ENCODE measurements at places on chromosomes 13 and 19.

GRCh38 chr13:112569821-112570220 is 18.1 kb downstream of the TUBGCP3 start:
- DNase-seq = no peak

- DNase-seq = no peak
Observed at GRCh38 chr19:5697022-5697889, 7.2 kb downstream of the RPL36 start.

DNA sequence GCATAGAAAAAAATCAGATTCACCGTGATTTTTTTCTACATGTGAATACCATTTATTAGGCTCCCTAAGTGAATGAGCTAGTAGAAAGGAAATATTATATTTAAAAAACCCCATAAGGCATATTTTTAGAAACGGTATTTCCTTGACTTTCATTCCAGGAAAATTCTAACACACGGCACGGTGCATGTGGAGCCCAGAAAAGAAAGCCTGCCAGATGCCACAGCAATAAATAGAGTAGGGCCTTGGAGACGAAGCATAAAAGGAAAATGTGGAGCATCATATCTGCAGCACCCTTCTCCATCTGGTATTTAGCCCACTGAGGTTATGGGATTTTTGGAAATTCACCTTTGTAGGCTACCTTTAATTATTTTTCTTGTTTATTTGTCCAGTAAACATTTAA is 314.4 kb downstream of the ENOX1 start:
- no peak for DNase-seq

DNA sequence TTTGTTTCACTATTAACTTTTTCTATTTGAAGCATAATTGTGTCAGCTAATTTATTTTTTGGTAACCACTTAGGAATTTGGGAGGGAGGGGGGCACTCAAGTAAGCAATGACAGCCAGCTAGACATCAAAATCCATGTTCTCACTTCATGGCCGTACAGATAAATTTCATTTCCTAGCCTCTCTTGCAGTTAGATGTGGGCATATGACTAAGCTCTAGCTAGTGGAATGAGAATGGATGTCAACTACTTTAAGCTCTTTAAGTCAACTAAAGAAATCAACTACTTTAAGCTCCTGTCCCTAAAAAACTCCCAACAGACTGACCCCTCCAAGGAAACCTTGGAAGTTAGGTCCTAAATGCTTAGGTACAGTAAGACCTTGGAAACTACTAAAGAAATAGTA is 92.0 kb downstream of the KCNRG start:
- DNase-seq = no peak

DNA sequence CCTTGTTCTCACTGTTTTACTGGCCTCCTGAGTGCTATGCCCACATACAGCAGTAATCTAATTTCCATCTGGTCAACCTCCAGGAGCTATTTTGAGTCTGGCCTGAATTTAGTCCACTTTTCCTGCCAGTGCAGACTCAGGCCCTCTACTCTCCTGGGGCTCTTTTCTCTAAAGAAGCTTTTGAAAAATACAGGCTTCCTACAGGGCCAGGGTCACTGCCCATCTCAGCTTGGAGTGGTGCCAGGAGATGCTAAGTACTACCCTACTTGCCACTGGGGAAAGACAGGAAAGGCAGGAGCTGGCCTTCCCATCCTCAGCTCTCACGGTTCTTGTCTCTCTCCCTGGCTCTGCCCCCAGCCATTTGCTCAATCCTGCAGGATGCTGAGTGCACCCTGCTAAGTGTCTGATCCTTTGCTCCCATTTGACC is 101.7 kb upstream of the SERP2 start:
- no peak for DNase-seq

- peak; percentile 50 for DNase-seq
Observed at GRCh38 chr19:32318884-32319520, 26.4 kb upstream of the ZNF507 start.

DNA sequence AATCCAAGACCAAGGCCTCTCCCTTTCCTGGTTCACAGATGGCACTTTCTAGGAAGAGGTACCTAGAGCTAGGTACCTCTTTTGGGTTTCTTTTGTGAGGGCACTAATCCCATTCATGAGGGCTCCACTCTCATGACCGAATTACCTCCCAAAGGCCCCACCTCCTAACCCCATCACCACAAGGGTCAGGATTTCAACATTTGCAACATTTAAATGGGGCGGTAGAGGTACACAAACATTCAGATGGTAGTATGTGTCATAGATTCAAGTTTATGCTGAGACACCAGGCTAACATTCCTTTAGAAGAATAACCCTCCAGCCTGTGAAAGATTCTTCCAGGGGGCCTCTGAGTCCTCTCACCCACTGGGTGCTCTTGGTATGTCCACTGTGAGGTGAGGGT is 116.3 kb downstream of the FOXO1 start:
- no peak for DNase-seq

GRCh38 chr13:19957320-19958154 is 990 bp upstream of the ZMYM2 start:
- peak; percentile 83 for DNase-seq

- DNase-seq = no peak
Observed at GRCh38 chr19:50550594-50550966, 17.7 kb downstream of the LRRC4B start.

GRCh38 chr13:50573066-50573465 is 270.4 kb downstream of the DLEU7 start:
- no peak for DNase-seq

DNA sequence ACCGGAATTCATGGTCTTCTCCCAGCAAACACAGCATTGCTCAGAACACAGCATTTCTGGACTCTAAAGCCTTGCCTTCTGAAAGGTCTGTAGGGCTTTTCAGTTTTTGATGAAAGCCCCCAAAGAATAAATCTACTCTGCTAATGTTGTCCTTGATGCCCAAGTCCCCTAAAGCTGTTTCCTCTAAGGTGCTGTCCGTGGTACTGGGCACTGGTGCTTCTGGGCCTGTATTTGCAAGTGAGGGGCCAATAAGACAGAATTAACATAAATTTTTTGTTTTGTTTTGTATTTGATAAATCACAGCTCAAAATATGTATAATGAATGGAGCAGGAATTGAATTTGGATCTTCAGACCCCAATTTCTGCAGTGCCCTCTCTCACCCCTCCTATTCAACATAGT is 12.1 kb upstream of the LGALS13 start:
- DNase-seq = peak; percentile 5

DNA sequence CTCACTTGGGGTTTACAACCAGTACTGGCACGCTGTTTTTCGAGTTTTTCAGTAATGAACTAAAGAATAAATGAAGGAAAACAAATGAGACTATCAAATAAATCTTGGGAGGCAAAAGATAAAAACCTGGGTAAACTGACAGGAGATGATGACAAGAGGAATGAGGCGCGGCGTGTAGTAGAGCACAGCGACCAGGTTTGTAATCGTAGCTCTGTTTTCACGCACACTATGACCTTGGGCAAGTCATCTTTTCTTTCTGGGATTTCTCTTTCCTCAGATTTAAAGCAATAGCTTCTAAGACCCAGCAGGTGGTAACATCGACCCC is 419 bp downstream of the MRPS31 start:
- DNase-seq = no peak

DNA sequence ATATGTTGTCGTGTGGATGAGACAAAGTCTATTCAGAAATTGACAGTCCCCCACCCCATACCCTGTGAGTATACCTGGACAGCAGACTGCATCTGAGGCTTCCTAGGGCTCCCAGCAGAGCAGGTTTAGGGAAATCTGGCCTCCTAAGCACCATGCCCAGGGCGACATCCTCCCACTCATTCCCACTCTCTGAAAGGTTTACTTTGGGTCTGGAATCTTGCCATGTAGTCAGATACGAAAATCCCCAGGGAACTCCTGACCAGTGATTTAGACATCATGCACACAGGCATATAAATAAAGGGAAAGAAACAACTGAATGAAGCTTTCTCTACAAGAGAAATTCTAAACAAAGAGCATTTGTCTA is 717 bp upstream of the NALCN start:
- no peak for DNase-seq

- DNase-seq = no peak
Observed at GRCh38 chr19:6738787-6739389, 592 bp upstream of the TRIP10 start.

- DNase-seq = no peak
Observed at GRCh38 chr19:7819337-7819736, 10.7 kb upstream of the EVI5L start.

- no peak for DNase-seq
Observed at GRCh38 chr13:76851961-76852360, 34.2 kb downstream of the KCTD12 start.

DNA sequence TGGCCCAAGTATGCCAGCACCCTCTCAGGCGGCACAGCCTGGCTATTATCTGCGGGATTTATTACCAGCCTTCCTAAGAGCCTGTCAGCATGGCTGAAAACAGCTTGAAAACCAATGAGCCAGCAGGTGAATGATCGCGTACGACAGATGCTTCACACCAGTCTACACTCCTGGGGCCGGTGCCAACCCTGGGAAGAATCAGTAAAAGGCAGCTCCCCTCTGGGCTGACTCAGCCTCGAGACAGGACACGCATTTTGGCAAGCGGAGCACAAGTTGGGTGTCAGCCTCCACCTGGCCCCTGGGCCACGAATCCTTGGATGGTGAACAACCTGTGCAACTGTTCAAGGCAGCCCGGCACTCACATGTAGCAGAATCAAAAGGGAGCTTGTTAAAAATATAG is 15.6 kb downstream of the EMP3 start:
- DNase-seq = no peak

DNA sequence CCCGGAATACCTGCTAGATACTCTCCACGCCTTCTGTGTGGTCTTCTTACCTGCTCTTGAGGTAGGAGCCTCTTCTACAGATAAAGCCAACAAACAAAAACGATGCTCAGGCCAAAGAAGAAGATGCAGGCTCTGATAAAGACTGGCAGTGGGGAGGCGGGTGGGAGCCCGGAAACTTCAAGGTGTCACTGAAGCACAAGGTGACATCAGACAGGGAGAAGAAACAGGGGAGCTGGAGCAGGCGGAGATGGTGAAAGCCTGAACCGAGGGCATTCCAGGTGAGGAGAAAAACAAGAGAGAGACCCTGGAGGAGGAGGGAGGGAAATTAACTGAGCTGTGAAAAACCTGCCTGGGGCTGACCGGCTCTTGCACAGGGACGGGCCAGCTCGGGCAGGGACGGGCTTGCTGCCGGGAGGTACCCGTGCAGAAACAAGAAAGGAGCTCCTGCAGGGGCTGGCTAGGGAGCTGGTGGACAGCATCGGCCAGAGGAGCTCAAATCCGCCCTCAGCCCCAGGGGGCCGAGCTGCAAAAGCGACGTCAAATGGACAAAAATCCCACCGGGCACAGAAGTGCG is 19.0 kb downstream of the GNG7 start:
- no peak for DNase-seq

DNA sequence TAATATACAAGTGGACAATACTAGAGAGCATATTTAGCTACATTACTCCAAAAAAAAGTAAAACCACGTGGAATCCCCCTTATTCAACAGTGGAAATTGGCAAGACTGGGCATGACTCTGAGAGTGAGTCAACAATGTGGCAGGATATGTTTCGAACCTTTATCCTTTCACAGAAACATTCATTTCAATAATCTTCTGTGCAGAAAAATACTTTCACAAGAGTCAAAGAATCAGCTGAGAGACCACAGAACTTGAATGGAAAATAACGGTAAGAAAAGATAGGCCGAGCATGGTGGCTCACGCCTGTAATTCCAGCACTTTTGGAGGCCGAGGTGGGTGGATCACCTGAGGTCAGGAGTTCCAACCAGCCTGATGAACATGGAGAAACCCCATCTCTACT is 25.1 kb upstream of the CD70 start:
- no peak for DNase-seq

DNA sequence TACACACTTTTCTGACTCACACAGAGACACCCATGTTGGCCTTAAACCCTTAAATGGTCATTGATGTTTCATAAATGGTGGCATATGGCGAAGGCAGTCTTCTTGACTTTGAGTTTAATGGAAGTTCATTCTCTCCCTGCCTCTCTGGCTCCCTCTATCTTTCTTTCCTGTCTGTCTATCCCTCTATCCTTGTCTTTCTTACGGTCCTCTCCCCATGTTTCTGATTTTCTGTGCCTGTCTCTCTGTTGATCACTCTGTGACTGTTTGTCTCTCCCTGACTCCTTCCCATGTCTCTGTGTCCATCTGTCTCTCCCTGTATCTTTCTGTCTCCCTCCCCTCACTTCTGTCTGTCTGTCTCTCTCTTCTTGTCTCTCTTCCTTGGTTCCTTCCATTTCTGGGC is 43.2 kb upstream of the SHKBP1 start:
- DNase-seq = no peak

GRCh38 chr13:29801102-29801501 is 49.3 kb downstream of the UBL3 start:
- no peak for DNase-seq

DNA sequence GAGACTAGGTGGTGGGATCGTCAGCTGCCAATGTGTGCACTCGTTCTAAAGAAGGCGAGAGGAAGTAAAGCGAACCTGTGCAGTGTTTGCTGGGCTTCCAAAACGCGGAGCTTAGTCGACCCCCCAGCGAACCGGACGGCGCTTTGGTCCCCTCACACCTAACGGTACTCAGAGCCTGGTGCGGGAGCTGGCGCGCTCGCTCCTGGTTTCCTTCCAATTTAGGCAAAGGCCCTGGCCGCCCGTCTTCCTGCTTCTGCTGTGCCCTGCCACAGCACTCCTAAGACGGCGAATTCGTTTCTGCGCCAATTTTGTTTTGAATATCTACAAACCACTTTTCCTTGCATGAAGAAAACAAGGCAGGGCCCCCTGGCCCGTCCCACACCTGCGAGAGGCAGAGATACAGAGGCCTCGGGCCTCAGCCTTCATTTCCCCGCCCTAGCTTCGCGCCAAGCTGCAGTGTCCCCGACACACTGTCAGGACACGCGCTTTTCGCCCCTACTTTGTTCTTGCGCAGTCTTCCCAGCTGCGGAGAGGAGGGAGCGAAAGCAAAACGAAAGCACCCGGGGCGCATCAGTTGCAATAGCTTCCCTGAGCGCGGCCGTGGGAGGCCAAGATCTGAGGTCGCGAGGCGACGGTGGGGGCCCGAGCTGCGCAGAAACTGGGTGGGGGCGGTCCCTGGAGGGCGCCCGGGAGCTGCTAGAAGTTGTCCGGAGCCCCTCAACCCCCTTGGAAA is 111.9 kb downstream of the KCNRG start:
- DNase-seq = peak; percentile 82

GRCh38 chr13:83819611-83820010 is 62.7 kb downstream of the SLITRK1 start:
- DNase-seq = no peak

GRCh38 chr19:42028304-42029216 is 34.5 kb upstream of the ATP1A3 start:
- DNase-seq = peak; percentile 11

- DNase-seq = no peak
Observed at GRCh38 chr13:108561149-108561548, 68.3 kb upstream of the MYO16 start.

Data from suppressor macrophage (primary cell).